Activated CD4-positive, CD25-positive, alpha-beta regulatory T cell treated with anti-CD3 and anti-CD28 coated beads, Interleukin-2, amount 50 U/mL, for 72 hours (primary cell): ENCODE measurements at places on chromosomes 11 and 22.

DNA sequence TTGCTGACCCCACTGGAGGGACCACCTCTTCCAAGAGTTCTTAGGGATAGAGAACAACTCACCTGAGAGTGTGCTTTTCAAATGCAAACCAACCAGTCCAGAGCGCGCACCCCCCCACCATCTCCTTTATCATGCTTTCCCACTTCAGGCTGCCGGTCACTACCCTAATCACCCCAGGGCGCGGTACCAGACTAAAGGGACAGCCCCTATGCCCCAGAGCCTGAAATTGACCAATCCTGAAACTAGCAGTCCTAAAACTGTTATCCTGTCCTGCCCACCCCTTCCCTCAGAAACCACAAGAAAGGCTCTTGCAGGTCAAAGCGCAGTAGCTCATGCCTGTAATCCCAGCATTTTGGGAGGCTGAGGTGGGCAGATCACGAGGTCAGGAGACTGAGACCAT lies 37.0 kb downstream of the NEAT1 start:
- no peak for DNase-seq

DNA sequence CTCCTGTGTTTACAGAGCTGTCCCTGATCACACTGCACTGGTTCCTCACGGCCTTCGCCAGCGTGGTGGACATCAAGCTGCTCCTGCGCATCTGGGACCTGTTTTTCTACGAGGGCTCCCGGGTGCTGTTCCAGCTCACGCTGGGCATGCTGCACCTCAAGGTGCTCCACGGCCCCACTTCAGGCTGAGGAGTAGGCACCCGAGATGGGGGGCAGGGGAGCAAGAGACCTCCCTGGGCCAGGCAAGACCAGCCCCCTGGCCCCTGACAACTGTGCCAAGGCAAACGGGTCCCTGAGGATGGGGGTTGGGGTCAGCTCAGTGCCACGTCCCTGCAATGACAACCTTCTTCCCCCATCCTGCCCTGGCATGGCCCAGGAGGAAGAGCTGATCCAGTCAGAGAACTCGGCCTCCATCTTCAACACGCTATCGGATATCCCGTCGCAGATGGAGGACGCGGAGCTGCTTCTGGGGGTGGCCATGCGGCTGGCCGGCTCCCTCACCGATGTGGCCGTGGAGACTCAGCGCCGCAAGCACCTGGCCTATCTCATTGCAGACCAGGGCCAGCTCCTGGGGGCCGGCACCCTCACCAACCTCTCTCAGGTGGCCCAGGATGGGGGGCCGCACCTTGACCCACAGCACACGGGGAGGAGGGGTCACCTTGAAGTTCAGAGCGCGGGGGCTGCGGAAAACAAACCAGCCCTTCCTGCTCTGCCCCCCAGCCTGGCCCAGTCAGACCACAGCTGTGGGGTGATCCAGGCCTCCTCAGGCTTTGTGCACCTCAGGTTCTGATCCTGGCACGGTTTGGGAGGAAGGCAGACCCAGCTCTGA lies 35.9 kb downstream of the SGSM3 start:
- no peak for DNase-seq

GRCh38 chr11:1844221-1845094 lies 5.7 kb downstream of the TNNI2 start:
- no peak for DNase-seq

DNA sequence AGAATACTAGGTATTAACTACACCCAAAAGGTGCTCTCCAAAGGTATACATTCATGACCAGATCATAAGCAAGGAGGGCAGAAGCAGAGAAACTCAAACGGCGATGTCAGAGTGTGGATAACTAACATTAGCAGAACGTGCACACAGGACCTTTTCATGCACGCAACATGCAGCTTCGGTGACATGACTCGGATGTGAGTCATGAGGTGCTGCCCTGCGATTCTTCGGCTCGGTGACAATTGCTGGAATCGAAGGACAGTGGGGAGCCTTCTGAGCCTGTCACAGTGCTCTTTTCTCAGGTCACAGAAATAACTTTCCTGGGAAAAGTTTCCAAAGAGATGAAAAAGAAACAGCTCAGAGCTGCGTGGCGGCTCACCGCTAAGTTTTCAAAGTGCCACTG lies 418.5 kb upstream of the SYN3 start:
- DNase-seq = no peak

- DNase-seq = no peak
These were observed 144.0 kb upstream of the OPCML start for GRCh38 chr11:133676265-133676664.

- DNase-seq = no peak
These were observed 1.0 kb upstream of the TMEM86A start for GRCh38 chr11:18697576-18697975.

DNA sequence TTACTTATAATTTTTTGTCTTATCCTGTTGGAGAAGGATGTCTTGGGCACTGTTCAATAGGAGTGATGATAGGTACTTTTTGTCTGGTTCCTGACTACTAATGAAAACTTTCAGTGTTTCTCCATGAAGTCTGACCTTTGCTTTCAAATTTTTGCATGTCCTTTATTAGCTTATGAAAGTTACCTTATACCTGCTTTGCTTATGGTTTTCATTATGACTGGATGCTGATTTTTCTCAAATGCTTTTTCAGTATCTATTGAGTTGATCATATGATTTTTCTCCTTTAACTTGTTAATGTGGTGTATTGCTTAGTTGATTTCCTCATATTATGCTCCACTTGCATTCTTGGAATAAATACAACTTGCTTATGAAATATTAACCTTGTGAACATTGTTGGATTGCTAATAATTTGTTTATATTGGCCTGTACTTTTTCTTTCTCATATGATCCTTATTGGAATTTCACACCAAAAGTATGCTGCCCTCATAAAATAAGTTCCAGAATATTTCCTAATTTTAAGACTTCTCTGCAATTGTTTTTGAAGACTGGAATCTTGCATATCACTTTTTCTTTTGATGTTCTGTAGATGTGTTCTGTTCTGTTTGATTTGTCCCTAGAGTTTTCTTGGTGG lies 85.0 kb upstream of the SC5D start:
- no peak for DNase-seq

GRCh38 chr11:104534278-104534677 lies 364.0 kb downstream of the CASP12 start:
- DNase-seq = no peak

DNA sequence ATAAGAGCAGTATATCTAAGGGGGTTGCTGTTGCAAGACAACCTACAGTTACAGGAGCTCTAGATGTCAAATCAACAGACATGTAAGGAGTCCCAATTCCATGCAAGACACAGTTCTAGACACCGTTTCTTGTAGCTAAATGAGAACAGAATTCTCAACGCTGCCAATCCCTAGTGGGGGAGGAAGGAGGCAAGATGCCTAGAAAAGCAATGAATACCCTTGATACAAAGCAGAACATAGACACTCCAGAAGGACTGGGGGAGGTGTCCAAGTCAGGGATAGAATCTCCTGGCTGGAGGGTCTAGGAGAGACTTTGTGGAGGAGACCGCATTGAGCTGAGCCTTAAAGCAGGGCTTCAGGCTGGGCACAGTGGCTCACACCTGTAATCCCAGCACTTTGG lies 280.2 kb downstream of the BUD13 start:
- no peak for DNase-seq

- no peak for DNase-seq
These were observed 25.0 kb downstream of the MTMR3 start for GRCh38 chr22:29907753-29908515.

- peak; percentile 64 for DNase-seq
These were observed 10.1 kb downstream of the MTFP1 start for GRCh38 chr22:30435674-30436126.

- no peak for DNase-seq
These were observed 1.2 kb downstream of the DPAGT1 start for GRCh38 chr11:119100246-119100970.

GRCh38 chr11:72648384-72649136 lies 25.7 kb downstream of the PDE2A start:
- no peak for DNase-seq

- no peak for DNase-seq
These were observed 9.3 kb upstream of the ADAMTS15 start for GRCh38 chr11:130439160-130439519.

GRCh38 chr11:122853971-122854446 lies 15.7 kb downstream of the CRTAM start:
- no peak for DNase-seq

DNA sequence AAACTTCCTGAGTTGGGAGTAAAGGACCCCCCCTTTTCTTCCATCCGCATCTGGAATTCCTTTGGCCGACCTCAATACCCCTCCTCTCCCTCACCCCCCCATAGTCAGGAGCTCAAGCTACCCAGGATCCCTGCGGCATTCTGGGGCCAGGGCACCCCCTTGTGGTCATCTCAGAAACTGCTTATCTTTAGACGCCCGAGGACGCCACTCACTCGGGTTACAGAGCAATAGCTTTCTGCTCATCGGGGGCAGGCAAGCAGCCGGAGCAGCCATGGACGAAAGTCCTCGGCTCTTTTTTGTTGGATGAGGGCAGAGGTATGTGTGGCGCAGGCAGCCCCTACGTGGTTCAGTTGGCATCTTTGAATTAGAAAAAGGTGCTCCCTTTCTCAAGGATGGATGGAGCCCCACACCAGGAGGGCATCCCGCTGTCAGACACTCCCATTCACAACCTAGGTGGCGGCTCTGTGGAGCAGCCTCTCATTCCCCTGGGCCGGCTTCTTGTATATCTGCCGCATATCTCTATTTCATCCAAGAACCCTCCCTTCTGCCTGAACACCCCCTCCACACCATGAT lies 2.3 kb downstream of the C1QTNF5 start:
- DNase-seq = peak; percentile 69

DNA sequence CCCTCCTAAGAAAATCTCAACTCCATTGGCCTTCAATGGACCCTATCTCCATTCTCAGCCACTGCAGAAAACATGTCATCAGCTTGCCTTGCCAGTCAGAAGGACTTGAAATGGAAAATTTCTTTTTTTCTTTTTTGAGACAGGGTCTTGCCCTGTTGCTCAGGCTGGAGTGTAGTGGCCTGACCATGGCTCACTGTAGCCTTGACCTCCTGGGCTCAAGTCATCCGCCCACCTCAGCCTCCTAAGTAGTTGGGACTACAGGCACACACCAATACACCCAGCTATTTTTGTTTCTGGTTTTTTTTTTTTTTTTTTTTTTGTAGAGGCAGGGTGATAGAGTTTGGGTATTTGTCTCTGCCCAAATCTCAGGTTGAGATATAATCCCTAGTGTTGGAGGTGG lies 29.0 kb downstream of the AGBL2 start:
- DNase-seq = no peak

GRCh38 chr11:19853920-19854319 lies 141.3 kb downstream of the NAV2 start:
- DNase-seq = no peak

- DNase-seq = no peak
These were observed 2.8 kb downstream of the NECTIN1 start for GRCh38 chr11:119726150-119726553.

DNA sequence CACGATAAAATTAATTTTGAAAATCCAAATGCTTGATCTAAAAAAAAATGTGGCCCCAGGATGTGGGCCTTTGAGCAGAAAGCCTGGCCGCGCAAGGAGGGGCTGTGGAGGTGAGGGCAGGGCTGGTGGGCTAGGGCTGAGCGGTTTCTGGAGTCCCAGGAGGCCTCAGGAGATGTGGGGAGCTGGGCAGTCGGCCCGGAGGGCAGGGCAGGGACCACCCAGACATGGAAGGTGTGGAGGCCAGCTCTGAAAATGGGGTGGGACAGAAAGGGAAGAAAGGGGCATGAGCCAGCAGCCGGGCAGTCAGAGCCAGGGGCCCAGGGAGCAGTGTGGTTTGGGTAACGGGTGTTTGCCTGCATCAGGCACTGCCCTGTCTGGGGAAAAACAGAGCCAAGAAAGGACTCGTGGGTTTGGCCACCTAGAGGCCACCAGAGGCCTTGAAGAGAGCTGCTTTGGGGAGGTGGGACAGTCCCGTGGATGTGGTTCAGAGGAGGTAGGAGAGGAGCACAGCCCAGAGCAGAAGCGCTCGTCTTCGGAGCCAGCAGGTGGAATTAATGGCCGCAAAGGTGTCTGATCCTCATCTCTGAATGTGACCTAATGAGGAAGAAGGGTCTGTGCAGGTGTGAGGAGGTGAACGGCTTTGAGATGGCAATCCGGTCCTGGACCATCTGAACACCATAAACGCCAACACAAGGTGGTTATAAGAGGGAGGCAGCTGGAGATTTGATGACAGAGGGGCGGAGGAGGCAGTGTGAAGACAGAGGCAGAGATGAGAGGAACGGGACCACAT lies 50.2 kb downstream of the IGF2 start:
- DNase-seq = peak; percentile 29

- no peak for DNase-seq
These were observed 412 bp downstream of the ZPR1 start for GRCh38 chr11:116787436-116787785.

DNA sequence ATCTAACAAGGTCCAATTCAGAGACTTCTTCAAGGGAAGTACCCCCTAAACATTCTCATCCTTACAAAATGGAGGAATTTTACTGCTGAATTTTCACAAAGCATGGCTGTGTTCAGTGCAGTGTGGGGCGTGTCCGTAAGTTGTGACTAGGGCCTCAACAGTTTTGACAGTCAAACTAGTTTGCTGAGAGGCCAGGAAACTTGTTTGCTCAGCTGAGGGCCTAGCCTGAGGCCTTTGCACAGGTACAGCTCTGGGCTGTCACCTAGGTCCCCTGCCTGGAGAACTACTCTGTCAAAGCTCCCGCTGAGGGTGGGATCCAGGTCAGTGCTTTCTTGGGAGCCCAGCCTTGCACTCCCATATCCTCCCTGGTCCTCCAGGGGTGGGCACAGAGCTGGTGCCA lies 27.9 kb downstream of the TCP11L1 start:
- no peak for DNase-seq

DNA sequence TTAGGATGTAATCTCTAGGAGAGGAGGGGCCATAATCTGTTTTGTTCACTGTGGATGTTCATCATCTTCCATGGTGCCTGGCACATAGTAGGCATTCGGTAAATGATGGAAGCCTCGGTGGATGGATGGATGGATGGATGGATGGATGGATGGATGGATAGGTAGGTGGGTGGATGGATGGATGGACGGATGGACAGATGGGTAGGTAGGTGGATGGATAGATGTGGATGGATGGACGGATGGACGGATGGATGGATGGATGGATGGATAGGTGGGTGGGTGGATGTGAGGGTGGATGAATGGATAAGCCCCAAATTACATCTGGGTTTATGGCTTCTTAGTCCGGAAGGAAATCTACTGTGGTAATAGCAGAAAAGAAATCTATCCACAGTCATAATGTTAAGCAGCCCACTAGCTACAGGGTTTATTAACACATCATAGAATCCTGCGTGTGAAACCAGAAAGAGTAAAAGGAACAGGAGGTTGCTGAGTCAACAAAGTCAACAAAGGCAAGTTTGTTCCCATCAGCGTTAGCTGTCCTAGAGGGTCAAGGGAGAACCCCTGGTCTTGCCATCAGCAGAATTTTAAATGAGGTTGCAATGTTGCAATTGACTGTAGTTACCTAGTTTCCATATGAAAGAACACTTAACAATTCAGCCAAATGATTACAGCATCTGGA lies 82.8 kb downstream of the C11orf91 start:
- DNase-seq = no peak

DNA sequence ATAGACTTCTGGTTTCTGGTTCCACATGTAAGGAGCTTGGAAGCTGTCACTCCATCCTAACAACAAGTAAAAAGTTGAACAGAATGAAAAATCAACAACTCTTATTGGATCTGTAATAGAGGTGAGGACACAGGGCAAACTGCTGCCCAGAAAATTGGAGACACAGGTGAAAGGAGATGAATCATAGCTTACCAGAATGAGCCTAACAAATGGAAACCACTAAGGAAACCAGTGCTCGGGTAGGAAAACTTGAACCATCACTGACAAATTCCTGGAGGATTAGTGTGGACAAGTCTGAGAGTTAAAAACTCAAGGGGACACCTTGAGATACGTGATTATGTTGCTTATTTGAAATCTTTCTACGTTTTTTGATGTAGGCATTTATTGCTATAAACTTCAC lies 52.1 kb downstream of the GDPD4 start:
- DNase-seq = no peak
